ENCODE measurements at places on chromosomes 16 and 17. TPM values are rescaled to one million over a fixed set of nuclear protein-coding genes. Genes with fewer than 3 reads are reported as not detected.

- no peak for DNase-seq
Observed at GRCh38 chr16:30548416-30549253, 9.5 kb downstream of the ZNF764 start.

DNA sequence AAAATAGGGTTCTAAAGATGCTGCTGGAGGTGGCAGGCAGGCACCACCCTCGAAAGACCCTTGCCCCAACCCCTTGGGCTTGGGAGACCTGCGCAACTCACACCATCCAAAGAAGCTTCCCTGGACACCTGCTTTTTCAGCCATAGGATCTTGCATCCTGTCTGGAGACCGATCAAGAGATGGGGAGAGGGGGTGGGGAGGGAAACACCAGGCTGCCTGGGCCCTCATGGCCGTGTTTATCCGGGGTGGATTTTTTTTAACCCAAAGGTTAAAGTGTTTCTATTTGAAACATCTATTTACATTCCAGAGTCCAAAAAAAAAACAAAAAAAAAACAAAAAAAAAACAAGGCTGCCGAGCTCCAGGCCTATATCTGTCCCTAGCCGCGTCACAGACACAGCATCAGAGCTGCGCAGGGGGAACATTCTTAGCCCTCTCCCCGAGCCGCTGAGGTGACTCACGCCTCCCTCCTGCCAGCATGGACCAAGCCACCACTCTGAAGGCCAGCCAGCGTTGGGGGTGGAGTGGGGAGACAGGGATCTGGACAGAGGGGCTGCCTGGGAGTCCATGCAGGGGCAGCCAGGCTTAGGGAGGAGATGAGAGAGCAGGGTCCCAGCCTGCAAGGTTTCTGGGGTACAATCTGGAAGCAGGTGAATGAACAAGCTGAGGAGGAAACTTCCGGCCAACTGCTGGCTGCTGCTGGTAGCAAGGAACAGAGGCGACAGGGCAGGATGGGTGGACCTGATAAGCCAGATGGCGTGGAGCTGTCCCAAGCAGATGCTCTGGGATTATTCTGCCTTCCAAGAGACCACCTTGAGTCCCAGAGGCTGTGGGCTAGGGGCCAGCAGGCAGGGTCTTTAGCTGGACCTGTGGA, 14.8 kb downstream of the HDAC5 start:
- peak; percentile 88 for DNase-seq

DNA sequence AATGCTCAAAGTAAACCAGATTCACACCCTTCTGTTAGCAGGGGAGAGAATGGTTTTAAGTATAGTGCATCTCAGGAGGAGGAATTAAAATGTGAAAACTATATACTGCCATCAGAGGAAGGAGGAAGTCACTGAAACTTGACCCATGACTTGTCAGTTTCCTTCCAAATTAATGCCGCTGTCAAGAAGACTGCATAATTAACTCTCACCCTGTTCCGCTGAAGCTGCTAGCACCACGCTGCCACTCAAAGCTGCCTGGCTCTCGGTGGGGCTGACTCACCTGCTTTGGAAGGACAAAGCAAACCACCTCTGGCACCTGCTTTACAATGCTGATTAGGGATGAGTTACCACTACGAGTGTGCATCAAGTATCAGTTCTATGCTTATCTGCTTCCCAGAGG, 37.8 kb upstream of the ULK2 start:
- DNase-seq: no peak

DNA sequence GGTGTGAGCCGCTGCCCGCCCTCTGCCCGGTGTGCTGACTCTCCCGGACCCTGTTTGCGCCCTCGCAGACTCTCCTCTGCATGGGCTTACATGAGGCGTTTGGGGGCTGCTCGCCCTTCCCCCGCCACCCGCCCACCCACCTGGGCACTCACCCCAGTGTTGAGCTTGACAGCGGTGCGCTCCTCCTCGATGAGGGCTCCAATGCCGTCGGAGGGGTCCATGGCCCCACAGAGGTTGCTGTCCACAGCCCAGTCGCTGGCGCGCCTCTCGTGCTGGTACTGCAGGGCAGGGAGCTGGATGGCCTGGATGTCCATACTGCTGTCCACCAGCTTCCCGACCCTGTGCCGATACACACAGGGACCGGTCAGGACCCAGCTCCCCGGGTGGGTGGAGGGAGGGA, 21.4 kb upstream of the RNPS1 start:
- no peak for DNase-seq

Gene GAN
- polyA plus RNA-seq: 2.8 TPM

- DNase-seq: peak; percentile 96
Observed at GRCh38 chr17:44587339-44587738, 30.1 kb downstream of the FZD2 start.

- DNase-seq: no peak
Observed at GRCh38 chr16:66366433-66367299, at the start of gene CDH5. Gene CDH5, plus strand, starts transcription at chr16:66366691. Its CDS starts 12,647 bp downstream, at chr16:66379338.

Gene GPR179
- polyA plus RNA-seq: 0.04 TPM

Gene ICAM2
- polyA plus RNA-seq: not detected

DNA sequence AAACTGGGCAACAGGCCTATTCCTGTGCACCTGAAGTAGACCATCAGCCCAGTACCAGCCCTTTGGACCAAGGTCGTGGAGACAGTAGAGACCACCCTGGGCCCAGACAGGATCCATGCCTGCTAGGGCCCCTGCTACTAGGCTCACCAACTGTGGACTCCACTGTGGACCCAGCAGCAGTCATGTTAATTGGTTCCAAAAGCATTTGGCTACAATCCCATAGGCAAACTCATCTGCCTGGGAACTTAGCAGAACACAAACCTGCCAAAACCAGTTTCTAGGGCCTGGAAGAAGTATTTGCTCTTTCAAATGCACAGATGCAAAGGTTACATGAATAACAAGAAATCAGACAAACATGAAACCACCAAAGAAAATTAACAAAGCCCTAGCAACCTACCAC, 53.1 kb downstream of the ACSM2A start:
- DNase-seq: no peak

Gene SMTNL2
- 0.21 TPM for polyA plus RNA-seq

Gene FGF11
- polyA plus RNA-seq: 1.5 TPM

DNA sequence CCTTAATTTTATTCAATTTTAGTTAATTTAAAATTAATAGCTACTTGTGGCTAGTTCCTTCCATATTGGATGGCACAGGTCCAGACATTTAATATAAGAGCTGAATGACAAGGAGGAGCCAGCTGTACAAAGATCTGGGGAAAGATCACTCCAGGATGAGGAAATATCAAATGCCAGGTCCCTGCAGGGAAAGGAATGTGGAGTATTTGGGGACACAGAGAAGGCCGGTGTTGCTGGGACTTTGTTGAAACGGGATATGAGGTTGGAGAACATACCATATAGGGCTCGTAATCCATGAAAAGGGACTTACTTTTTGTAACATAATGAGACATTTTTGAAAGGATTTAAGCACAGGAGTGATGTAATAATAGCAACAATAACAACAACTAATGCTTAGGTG, 426.8 kb downstream of the HS3ST4 start:
- DNase-seq: no peak

Gene MYH11
- 0.10 TPM for polyA plus RNA-seq

Gene TNFRSF13B
- polyA plus RNA-seq: not detected

DNA sequence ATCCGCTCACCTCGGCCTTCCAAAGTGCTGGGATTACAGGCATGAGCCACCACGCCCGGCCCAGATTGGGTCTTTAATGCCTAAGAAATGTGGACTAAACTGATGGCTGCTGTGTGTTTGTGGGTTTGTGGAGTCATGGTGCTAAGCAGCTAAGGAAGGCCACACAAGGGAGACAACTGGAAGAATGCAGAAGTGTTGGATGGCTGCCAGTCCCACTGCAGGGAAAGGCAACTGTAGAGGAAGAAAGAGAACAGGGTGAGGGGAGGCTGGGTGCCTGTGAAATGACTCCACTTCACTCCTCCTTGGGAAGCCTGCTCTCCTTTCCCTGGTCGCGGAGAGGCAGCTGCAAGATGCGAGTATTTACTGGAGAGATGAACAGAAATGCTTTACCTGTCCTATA, 23.5 kb upstream of the SIAH1 start:
- no peak for DNase-seq

DNA sequence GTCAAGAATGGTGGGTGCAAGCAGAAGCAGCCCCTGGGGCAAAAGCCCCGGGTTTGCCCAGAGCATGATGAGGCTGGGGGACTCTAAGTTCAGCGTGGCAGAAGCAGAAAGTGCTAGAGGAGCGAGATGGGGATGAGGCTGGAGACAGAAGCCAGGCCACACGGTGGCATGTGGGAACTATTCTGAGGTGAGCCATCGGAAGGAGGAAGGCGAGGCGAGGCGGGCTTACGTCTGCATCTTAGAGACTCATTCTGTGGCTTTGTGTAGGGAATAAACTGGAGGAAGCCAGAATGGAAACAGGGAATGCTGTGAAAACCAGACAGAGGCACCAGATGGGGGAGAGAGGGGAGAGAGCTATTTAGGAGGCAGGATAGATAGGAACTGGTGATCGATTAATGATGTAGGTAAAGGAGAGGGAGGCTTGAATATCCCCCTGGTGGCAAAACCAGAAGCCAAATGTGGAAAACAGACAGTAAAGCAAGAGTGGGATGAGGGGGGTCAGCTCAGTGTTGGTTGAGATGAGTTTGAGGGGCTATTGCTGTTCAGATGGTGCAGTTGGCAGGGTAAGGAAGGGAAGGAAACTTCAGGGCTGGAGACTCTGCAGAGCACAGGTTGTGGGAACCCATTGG, 3.1 kb upstream of the TNFSF13 start:
- no peak for DNase-seq

- DNase-seq: no peak
Observed at GRCh38 chr17:48202959-48203358, 95.4 kb downstream of the SNX11 start.

DNA sequence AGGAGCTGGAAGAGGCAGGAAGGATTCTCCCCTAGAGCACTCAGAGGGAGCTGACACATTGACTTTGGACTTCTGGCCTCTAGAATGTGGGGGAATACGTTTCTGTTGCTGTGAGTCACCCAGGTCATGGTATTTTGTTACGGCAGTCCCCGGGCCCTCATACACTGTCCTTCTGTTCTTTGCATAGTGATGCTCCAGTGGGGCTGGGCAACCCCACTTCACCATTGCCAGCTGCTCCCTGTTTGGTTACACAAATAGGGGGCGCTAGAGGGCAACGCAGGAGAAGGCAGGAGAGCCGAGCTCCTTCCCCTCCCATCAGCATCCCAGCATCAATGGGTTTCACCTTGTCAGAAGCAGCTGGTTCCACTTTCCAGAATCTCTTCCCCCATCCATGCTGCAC, 257.7 kb upstream of the FOXF1 start:
- no peak for DNase-seq

DNA sequence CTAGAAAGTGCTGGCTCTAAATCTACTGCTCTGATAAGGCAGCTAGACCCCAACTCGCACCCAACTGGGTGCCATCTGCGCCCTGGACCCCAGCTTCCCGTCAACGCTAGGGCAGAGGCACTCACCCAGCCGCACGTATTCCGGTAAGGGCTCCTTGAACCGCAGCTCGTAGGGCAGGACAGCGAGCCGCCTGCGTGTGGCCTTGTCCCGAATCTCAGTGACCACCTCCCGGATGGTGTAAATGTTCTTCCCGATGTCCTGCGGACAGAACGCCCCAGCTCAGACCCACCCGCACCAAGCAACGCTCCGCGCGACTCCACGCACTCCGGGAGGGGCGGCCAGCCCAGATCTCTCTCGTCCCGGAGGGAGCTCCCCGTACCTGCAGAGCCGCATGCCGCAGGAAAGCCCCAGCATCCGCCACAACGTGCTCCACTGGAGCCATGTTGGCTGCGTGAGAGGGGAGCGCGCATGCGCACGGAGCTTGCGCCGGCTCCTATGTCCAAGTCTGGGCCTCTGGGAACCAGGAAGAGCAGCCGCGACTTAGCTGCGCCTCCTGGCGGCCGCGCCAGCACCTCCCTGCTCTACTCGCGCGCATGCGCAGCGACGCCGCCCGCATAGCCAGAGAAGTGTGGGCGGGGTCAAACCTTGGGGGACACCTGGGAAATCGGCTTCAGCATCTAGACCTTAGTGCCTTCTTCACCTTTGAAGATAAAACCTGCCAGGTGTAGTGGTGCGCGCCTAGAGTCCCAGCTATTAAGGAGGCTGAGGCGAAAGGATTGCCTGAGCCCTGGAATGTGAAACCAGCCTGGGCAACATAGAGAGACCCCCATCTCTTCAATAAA, at the start of gene NOB1:
TSS of gene NOB1 (minus strand) at position 458 of the 842 bp plus-strand sequence. CDS start at position 442, 16 bp downstream.
- peak; percentile 98 for DNase-seq

DNA sequence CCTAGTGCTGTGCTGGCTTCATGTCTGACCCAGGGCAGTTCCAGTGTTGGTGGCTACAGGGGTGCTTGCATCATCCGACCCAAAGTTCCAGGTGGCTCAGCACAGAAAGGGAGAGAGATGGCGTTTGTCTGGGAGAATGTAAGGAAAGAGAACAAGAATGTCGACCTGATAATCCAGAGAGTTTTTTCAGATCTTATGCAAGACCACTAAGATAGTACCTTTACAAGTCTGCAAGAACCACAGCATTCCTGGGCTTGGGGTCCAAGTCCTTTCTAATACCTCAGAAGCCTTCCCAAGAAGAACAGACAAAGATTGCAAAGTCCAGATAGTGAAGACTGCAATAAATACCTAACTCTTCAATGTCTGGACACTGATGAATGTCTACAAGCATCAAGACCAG, 363.0 kb upstream of the TOM1L1 start:
- DNase-seq: no peak

Gene TBC1D26
- polyA plus RNA-seq: 0.18 TPM

- DNase-seq: no peak
Observed at GRCh38 chr17:9021158-9021991, at the start of gene NTN1. Gene NTN1, plus strand, starts transcription at chr17:9021510. Its CDS starts 864 bp downstream, at chr17:9022374.

Gene TMEM114
- polyA plus RNA-seq: not detected

- no peak for DNase-seq
Observed at GRCh38 chr17:17091276-17091675, 49.0 kb downstream of the MPRIP start.

DNA sequence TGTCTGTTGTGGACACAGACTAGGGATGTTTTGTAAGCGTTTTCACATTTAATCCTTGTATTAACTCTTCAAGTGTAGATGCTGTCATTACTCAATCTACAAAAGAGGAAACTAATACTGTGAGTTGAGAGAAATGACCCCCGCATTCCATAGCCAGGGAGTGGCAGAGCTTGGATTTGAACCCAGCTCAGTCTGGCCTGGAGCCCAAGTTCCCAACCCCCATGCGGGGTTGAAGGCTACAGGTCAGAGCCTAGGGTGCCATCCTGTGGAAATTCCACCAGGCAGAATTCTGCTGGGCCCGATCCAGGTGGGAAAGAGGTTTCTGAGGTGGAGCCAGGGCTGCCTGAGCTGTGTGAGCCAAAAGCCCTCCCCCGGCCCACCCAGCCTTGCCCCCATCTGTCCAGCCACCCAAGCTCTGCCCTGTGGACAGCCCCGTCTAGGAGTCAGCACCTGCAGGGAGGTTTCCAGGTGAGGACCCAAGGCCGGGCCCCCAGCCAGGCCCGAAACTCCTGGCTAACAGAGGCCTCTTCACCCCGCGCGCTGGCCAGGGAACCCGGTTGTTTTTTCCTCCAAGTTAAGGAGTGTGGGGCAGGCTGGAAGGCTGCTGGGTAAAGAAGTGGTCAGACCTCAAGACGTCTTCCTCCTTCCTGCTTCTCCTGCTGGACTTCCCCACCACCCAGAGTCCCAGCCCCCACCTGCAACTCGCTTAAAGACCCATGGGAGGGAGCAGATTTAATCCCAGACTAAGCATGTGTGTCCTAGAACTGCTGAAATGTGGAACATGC, 5.7 kb downstream of the MMP15 start:
- DNase-seq: no peak

Gene GNG13
- polyA plus RNA-seq: not detected

- DNase-seq: no peak
Observed at GRCh38 chr16:51138178-51138577, 12.9 kb downstream of the SALL1 start.

Gene TRAPPC2L
- 77.5 TPM for polyA plus RNA-seq

Gene CES5A
- not detected for polyA plus RNA-seq
